Large intestine (tissue), 12 donors: ENCODE measurements at places on chromosomes 6 and 20.

GRCh38 chr20:63348828-63349515 is 12.2 kb downstream of the CHRNA4 start:
- DNase-seq = no peak

- DNase-seq = no peak
These were observed 1.3 kb downstream of the HIVEP2 start for GRCh38 chr6:142943711-142944123.

GRCh38 chr6:148973538-148974208 is 226.8 kb downstream of the UST start:
- no peak for DNase-seq

GRCh38 chr6:144729502-144729901 is 444.4 kb downstream of the UTRN start:
- DNase-seq = peak; percentile 29

GRCh38 chr20:32449057-32449889 is 91.1 kb downstream of the ASXL1 start:
- no peak for DNase-seq

DNA sequence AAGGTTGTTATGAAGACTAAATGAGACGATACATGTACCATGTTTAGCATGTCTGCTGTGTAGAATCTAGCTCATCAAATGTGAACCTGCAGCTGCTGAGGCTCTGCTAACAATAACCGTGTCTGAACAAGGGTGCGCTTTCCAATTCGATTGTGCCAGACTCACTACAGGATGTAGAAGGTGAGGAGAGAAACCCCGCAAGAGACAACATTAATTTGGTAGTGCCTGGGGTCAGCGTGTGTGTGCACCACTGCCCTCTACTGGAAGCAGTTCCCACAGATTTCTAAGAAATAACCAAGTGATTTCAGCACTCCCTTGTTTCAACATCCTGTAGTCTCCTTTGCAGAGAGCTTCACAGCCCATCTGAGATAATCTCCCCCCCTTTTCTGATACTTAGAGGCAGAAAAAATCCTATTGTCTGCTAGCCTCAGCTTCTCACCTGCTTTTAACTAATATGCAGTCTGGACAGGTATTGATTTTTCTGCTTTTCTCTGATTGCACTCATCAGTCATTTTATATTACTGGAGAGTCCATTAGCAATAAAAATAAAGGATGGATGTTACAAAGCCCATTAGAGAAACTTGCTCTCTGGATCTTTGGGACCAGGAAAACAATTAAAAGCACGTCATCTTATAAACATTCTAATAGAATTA is 96.7 kb upstream of the BACH2 start:
- peak; percentile 38 for DNase-seq

- no peak for DNase-seq
These were observed 296.5 kb downstream of the PKHD1 start for GRCh38 chr6:51790946-51791345.

DNA sequence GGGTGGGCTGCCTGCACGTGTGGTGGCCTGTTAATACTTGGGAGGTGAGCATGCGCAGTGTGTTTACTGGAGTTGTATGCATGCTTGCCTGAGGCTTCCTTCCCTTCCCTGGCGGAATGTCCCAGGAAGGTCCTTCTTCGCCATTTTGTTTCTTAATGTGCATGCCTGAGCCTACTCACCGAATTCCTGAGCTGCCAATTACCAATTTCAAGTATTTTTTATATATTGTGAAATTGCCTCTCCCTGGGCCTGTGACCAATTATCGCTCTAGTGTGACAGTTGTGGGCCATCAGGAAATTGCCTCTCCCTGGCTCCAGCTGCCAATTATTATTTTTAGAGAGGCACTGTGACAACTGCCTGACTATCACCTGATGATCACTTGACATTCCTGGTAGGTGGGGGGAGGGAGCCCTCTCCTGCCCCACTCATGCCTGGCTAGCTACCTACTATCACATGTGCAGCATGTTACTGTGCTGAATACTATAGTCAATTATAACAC is 70.0 kb downstream of the FAM50B start:
- DNase-seq = peak; percentile 57

DNA sequence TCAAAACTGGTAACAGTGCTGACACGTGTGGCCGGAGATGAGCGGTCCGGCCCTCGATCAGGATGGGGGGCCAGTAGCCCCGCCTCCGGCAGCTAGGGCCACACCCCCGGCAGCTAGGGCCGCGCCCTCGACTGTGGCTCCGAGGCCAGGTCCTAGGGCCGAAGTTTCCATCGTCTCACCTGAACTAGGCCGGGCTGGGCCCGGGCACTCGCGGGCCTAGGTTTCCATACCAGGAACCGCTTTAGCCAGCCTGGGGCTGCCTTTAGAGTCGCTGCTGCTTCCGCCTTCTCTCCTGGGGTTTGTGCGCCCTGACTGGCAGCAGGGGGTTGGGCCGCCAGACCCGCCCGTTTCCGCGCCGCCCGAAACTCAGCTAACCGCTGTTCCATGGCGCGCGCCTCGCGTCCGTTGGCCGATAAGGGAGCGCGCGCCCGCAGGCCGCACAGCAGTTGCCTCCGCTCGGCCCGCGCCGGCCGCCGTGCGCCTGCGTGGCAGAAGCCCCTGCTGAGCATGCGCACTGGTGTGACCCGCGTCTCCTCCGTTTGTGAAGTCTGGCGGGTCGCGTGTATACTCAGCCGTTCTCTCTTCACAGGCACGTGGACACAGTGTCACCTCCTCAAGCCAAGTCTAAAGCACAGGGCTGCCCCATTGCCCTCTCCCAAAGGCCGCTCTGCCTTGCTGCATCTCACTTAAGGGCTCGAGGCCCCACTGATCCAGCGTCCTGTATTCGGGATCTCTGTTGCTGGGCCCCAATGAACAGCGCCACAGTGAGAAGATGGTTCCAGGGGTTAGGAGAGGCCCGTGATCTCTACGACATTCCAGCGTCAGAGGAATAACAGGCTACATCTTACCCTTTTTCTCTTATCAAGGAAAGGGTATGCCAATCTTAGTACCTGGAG is at the start of gene SAYSD1:
Gene SAYSD1, minus strand, starts transcription at position 483 of the 896 bp plus-strand sequence. Its CDS starts 97 bp downstream, at position 386.
- DNase-seq = peak; percentile 97

DNA sequence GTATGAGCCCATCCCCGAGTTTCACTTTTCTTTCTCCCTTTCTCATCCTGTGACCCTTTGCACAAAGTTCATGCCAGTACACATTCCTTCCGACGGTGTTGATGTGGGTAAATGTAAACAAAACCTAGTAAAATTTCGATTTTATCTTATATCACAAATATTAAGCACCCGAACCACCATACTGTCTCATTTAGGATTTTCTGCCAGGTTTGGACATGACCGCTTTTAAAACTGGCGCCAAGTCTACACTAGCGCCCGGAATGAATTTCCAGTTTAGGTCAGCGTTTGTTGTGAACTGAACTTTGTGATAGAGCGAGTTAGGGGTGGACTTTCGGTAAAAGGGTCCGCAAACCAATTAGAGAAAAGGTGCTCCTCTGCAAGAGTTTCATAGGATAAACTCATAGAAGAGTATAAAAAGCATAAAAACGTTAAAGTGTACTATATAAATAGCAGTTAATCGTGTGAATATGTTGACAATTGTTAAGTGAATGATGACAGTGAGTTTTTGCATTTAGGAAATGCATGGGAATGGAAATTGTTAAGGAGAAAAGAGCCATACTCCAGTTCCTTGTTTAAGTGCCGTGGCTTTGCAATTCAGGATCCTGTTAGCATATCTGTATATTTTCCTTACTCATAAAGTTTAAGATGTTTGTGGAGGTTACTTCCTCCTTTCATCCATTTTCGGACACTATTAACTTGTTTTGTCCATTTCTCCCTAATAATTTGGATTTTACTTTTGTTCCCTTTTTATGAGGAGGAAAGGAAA is 937 bp downstream of the AKAP7 start:
- DNase-seq = no peak

DNA sequence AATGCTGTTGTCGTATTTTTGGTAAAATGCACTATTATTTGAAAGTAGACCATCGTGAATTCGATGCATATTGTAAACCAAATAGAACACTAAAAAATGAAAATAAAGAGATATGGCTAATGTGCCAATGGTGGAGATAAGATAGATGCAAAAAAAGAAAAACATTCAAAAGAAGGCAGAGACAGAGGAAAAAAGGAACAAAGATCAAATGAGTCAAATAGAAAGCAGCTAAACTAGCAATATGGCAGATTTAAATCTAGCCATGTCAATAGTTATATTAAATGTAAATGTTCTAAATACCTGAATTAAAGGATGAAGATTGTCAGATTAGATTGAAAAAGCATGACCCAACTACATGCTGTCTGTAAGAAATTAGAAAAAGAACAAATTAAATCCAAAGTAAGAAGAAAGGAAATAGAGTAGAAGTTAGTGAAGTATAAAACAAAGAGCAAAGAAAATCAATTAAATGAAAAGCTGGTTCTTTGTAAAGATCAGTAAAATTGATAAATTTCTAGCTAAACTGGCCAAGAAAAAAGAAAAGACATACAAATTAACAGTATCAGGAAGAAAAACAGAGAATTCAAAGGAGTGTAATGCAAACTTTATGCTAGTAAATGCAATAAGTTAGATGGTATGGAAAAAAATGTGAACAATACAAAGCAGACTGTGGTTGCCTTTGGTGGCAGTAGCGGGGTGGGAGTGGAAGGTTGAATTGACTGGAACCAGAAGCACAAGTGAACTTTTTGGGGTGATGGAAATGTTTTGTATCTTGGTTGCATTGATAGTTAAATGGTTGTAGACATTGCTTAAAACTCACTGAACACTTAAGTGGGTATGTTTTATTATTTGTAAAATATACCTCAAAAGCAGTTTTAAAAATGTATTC is 44.8 kb downstream of the PTPN1 start:
- no peak for DNase-seq

GRCh38 chr20:24692446-24693200 is 223.2 kb downstream of the SYNDIG1 start:
- no peak for DNase-seq

DNA sequence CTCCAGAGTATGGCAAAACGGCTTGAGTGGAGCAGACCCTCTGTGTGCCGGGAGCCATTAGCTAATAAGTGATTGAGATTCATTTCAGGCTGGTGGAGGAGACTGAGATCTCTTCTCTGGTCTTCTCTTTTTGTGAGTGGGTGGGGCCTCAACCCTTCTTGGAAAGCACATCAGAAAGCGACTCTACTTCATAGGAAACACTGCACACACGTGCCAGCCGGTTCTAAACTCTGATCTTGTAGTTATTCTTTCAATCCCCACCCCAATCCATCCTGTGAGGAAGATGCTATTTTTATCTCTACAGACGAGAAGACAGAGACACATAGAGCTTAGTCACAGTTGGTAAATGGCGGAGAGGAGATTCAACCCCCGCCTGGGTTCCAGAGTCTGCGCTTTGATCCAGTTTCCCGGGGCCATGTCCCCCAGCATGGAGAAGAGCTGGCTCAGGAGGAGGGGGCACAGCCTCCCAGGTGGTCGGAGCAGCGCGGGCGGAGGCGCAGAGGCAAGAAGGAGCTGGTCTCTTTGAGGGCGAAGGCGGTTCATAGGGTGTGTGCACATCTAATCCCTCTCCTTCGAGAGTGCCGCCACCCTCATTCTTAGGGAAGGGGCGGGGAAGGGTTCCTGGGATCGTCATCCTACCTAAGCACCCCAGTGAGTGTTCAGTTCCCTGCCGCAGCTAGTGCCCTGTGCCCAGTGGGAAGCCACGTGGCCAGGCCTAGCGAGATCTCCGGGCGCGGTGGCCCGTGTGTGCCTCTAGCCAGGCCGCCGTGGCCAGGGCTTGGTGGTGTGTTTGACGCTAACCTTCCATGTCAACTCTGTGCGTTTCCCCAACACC is 49.0 kb upstream of the TAGAP start:
- DNase-seq = no peak

GRCh38 chr20:10463622-10464021 is 28.5 kb downstream of the SLX4IP start:
- no peak for DNase-seq

GRCh38 chr6:127515794-127516661 is 3.1 kb downstream of the MTCL3 start:
- peak; percentile 55 for DNase-seq

- DNase-seq = no peak
These were observed 5.4 kb downstream of the SYS1 start for GRCh38 chr20:45368221-45368980.

DNA sequence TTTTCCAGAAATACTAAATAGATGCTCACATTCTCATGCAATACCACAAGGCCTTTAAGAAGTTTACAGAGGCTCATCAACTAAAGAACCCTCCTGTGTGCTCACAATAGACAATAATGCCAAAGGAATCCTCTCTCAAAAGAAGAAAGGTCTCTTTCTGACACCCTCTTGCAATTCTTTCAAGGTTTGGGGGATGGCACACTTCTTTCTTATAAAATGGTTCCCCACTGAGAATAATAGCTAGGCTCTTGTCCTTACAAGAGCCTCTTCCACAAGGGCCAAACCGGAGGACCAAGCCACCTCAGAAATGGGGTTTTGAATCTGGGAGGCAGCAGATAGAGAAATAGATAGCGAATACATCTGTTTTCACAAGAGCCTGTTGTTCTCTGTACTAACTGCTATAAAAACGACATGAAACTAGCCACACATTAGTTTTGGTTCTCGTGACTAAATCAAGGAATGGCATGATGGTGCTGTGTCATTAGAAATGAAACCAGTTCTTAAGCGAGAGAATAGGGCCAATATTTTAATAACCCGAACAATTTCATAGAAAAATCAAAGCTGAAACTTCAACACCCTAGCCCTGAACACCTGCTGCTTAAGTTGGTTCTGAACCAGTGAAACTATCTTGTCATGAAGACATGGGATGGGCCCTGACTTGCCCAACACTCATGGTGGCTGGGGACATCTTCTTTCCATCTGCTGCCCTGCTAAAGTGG is 81.1 kb downstream of the PRDM1 start:
- no peak for DNase-seq

- no peak for DNase-seq
These were observed 20.7 kb upstream of the PKHD1 start for GRCh38 chr6:52108128-52108527.

DNA sequence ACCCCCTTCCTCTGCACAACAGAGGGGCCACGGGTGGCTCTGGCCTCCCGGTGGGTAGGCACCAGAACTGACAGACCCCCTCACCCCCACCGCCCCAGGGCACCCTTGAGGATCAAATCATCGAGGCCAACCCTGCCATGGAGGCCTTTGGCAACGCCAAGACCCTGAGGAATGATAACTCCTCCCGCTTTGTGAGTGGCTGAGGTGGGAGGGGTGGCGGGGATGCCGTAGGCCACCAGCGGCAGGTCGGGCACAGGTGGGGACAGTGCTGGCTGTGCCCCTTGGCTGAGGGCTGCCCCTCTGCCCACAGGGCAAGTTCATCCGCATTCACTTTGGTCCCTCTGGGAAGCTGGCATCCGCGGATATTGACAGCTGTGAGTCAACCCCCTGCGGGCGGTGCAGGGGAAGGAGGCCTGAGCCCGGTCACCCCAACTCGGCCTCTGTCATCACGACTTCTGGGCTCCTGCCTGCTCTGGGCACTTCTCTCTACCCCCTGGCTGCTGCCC is 29.1 kb downstream of the MYH7B start:
- DNase-seq = no peak
